ENCODE measurements at places on chromosomes 3 and 15. TPM values are rescaled to one million over a fixed set of nuclear protein-coding genes. Genes with fewer than 3 reads are reported as not detected.

Gene RNF123
- 78.5 TPM for total RNA-seq

Gene SPATA12
- not detected for total RNA-seq

- no peak for DNase-seq
Measured at GRCh38 chr15:95624616-95625361, 705.7 kb upstream of the NR2F2 start.

DNA sequence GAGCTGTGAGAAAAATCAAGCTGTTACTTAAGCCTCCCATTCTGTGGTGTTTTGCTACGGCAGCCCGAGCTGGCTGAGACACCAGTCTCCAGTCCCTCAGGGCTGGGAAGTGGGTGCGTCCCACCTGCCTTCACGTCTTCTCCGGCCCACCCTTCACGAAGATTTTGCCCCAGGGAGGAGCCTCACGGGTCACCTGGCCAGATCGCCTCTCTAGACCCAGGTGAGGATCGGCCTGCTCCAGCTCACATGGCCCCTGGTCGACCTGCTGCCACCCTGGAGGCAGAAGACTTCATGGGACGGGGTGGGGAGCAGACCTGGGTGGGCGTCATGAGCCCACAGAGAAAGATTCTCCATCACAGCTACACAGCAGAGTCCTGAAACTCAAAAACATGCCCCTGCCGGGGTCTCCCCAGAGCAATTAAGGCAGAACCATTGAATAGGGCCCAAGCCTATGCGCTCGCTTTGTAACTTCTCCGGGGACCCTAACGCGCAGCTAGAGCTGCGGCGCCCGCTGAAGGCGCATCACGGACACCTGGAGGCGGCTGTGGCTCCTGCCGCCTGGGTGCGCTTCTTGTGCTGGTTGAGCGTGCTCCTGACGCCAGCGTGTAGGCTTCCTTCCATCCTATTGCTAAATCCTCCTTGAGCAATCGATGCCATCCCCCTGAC lies 92.6 kb upstream of the ALDH1A3 start:
- DNase-seq: no peak

DNA sequence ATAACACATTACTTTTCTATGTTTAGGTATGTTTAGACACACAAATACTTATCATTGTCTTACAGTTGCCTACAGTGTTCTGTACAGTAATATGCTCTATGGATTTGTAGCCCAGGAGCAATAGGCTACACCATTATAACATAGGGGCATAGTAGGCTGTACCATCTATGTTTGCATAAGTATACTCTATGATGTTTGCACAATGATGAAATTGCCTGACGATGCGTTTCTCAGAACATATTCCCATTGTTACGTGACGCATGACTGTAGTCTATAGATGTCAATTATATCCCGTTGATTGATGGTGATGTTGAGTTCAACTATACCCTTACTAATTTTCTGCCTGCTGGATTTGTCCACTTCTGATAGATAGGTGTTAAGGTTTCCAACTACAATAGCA lies 139.4 kb upstream of the PFN2 start:
- no peak for DNase-seq

DNA sequence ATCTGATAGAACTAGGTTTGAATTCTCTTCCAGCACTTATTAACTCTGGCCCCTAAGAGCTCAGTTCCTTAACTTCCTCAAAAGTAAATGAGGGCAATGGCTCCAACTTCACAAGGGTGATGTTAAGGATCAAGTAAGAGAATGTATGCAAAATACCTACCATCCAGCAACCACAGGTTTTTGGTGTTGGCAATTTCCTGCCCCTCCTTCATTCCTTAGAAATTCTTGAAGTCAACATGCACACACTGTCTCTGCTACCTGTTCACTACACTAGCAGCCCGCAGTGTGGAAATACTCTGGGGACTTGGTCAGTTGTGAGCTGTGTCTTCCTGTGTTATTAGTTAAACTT lies 5.0 kb downstream of the ZBED2 start:
- DNase-seq: no peak

- no peak for DNase-seq
Measured at GRCh38 chr15:101206176-101206591, 45.7 kb downstream of the CHSY1 start.

All from dorsolateral prefrontal cortex (tissue), 122 donors.